Mononuclear cell (primary cell): ENCODE measurements at places on chromosomes 11 and 22. TPM values are rescaled to one million over a fixed set of nuclear protein-coding genes. Genes with fewer than 3 reads are reported as not detected.

Gene MS4A3
- 0.31 TPM for total RNA-seq

Gene OR2AT4
- total RNA-seq = not detected

Gene SSTR3
- total RNA-seq = 2.4 TPM

Gene CRYBA4
- not detected for total RNA-seq

Gene SCUBE1
- 0.94 TPM for total RNA-seq

Gene C2CD3
- total RNA-seq = 23.3 TPM

Gene ROBO4
- 0.31 TPM for total RNA-seq

Gene SCGB1C1
- not detected for total RNA-seq

Gene LMO2
- 28.4 TPM for total RNA-seq

Gene RIBC2
- total RNA-seq = 0.31 TPM

Gene SHISA8
- 0.52 TPM for total RNA-seq

Gene STK33
- total RNA-seq = 1.2 TPM

Gene CDPF1
- 1.6 TPM for total RNA-seq

Gene SHANK3
- total RNA-seq = under 0.01 TPM

Gene PTS
- total RNA-seq = 37.3 TPM

Gene CHRNA10
- total RNA-seq = 0.31 TPM

Gene GRAMD1B
- total RNA-seq = 7.1 TPM

Gene KCNQ1
- 12.7 TPM for total RNA-seq

Gene OOSP3
- total RNA-seq = not detected

Gene ALDH3B1
- total RNA-seq = 19.6 TPM

Gene MYO7A
- total RNA-seq = 1.5 TPM

Gene SGSM1
- total RNA-seq = 0.73 TPM

Gene FAR1
- 66.9 TPM for total RNA-seq

Gene MMP3
- not detected for total RNA-seq

Gene THAP12
- total RNA-seq = 87.3 TPM

Gene MS4A7
- total RNA-seq = 28.7 TPM

Gene NAV2
- total RNA-seq = 0.42 TPM

Gene RIMBP3C
- 0.10 TPM for total RNA-seq

Gene C11orf68
- total RNA-seq = 7.6 TPM

Gene FGF3
- total RNA-seq = not detected

Gene MYEOV
- 2.3 TPM for total RNA-seq

Gene NXPE4
- not detected for total RNA-seq

Gene MS4A6E
- not detected for total RNA-seq

Gene ASPHD2
- total RNA-seq = 2.7 TPM

Gene HSPB2
- total RNA-seq = not detected

Gene RHBDD3
- 8.1 TPM for total RNA-seq

Gene MPZL2
- 1.5 TPM for total RNA-seq

Gene BTG4
- total RNA-seq = not detected

Gene SCGB1A1
- not detected for total RNA-seq

Gene FREY1
- 1.6 TPM for total RNA-seq

Gene CRACR2B
- 0.84 TPM for total RNA-seq

Gene GGTLC2
- total RNA-seq = not detected

Gene TIGD3
- total RNA-seq = 0.42 TPM

Gene ISX
- not detected for total RNA-seq

Gene P2RX3
- total RNA-seq = not detected

Gene MUC6
- total RNA-seq = under 0.01 TPM

Gene POU2AF2
- not detected for total RNA-seq

Gene PLEKHB1
- 15.3 TPM for total RNA-seq

Gene FJX1
- total RNA-seq = not detected

Gene VPREB1
- not detected for total RNA-seq

Gene CDC42BPG
- total RNA-seq = 1.7 TPM

Gene DYNC2H1
- 3.3 TPM for total RNA-seq
